Kidney glomerular epithelial cell (primary cell): ENCODE measurements at places on chromosomes 7 and 10.

- DNase-seq, result no peak
These were observed 284.7 kb upstream of the SHH start for GRCh38 chr7:156096771-156097538.

- no peak for DNase-seq
These were observed 83.8 kb downstream of the DLG5 start for GRCh38 chr10:77842652-77843212.

DNA sequence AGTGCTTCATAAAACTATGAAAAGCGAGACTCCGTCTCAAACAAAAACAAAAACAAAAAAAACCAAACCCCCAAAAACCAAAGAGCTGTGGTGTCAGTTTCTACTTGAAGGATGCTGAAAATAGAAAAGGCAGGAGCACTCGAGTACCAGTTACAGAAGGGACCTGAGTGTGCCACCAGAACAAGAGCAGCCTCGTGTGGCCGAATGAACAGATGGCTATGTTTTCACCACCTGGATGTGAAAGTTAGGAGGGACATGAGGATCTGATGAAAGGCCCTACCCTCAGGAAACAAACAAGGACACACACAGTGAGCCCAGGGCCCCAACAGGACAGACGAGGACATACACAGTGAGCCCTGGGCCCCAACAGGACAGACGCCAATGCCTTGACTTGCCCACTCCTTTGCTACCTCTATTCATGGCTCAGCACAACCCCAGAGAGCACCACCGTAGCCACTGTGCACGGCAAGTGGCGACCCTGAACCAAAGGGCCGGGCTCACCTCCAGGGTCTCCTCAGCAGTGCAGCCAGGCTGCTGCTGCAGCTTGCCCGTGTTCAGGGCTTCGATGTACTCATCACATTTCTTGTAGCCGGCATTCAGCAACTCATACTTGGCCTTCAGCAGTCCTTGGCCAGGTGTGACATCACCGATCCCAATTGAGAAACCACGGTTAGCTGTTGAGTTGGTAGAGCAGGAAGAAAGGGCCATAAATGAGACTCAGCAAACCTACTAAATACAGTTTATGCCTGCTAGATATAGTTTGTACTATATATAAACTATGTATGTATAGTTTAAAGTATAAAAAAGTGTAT lies 24.9 kb downstream of the POLR3A start:
- no peak for DNase-seq

DNA sequence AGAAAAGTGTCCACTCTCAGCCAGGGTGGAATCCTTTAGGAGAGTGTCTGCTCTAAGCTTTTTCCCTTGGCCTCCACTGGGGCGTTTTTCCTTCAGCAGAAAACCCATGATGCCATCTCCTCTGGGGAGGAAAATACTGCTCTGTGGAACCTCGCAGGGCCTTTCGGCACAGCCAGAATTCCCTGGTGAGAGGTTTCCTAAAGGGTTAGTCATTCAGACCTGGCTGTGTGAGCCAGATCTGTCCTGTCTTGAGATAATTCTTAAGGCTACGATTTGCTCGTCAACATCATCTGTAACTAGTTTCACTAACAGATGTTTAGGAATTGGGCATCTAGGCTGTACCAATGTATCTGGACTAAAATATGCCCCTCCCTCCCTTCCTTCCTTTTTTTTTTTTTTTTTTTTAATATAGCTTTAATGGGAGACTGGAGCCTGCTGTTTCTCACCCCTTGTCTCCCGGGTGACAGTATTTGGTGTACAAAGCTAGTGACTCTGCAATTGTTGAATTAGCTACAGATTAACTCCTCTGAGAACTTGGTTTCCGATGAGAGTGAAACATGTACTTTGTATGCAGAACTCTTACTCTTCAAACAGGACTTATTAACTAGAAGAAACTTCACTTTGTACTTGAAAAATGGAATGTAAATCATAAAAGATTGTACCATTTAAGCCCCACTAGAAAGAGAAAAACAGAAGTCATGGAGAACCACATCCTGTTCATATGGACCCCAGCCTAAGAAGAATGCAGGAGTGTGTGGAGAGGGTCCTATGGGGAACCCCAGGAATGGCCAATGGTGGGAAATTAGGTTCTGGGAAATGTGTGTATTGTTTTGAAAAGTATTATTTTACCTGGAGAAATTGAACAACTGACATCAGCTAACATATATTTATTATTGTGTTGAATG lies 230.9 kb downstream of the CAMK1D start:
- DNase-seq, result peak; percentile 36

DNA sequence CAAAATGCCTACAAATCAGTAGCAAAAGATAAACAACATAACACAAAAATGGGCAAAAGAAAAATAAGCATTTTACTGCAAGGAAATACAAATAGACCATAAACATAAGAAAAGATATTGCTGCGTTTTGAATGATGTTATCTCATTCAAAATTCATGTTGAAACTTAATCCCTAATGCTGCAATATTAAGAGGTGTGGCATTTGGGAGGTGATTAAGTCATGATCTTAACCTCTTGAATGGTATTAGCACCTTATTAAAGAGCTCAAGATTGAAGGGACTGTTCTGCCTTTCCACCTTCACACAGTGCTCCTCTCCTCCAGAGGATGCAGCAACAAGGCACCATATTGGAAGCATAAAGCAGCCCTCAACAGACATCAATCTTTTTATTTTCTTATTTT lies 12.4 kb upstream of the TNKS2 start:
- no peak for DNase-seq

DNA sequence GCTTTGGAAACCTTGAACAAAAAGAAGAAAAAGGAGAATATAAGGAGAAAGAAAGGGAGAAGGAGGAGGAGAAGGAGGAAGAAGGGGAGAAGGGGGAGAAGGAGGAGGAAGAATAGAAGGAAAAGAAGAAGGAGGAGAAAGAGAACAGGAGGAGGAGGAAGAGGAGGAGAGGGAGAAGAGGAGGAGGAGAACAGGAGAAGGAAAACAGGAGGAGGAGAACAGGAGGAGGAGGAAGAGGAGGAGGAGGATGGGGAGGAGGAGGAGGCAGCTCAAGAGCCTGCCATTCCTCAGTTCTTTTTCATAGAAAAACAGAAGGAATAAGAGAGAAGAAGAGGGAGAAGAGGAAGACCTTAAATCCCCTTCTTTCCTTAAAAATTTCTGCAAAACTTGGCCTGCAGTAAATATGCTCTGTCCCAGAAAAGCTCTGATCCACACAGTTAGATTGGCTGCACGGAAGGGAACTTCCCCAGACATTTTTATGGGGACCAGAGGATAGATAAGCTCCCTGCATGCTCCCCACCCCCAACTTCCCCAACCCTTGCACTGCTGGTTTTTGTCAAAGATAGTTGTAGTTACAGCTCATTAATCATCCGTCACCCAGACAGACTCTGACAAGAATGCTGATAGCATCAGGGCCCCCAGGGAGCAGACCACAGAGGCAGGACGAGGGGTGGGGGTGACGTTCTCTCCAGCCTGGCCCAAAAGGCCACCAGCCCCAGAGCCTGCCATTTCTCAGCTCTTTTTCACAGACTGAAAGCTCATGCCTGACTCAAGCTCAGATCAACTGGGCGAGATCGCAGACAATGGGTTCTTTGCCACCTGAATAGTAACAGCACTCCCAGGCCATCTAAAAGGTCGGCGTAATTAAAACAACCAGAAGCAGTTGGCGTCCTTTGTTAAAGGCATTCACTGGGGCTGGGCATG lies 34.5 kb upstream of the LYZL1 start:
- peak; percentile 23 for DNase-seq

DNA sequence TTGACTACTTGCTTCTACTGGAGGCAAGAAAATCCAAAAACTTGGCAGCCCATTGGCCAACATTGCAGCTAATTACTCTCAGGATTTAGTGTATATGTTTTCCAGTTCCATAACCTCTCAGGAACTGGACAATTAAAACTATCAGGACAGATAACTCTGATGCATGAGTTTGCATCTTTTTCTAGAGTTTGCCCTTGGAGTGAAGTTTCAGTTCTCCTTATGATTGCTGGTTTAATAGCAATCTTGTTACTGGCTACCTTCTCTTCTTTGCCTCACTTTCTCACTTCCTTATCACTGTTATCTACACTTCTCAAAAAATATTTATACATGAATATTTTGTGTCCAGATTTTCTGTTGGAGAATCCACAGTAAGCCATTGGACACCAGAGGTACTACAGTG lies 735.9 kb downstream of the PCDH15 start:
- DNase-seq, result no peak
